ENCODE measurements at places on chromosomes 16 and 17. TPM values are rescaled to one million over a fixed set of nuclear protein-coding genes. Genes with fewer than 3 reads are reported as not detected.

DNA sequence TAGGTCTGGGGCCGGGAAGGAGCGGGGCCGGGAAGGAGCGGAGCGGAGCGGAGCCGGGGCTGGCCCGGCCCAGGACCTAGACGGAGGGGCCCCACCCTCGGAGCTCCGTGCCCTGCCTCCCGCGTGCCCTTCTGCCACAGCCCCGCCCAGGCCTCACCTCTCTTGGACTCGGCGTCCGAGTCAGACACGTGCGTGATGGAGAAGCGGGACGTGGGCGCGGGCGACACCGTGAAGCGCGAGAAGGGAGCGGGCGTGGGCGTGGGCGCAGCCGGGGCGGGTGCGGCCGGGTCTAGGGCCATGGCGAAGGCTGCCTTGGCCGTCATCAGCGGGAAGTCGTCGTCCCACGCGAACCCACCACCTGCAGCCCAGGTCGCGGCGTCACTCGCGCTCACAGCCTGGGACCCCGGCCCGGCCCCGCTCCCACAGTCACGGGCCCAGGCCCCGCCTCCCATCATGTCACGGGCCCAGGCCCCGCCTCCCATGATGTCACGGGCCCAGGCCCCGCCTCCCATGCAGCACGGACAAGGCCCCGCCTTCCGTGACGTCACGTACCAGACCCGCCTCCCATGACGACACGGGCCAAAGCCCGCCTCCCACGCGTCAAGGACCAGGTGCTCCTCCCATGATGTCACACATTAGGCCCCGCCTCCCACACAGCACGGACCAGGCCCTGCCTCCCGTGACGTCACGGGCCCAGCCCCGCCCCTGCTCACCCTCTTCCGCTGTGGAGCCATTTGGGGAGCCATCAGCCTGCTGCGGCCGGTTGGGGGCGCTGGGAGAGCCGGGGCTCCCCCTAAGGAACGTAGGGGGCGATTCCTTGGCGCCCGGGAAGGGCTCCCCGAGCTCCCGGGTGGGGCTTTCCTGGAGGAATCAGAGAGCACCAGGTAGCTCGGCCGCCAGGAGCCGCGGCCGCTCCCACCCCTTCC lies 45.8 kb upstream of the PVALEF start:
- peak; percentile 61 for DNase-seq

DNA sequence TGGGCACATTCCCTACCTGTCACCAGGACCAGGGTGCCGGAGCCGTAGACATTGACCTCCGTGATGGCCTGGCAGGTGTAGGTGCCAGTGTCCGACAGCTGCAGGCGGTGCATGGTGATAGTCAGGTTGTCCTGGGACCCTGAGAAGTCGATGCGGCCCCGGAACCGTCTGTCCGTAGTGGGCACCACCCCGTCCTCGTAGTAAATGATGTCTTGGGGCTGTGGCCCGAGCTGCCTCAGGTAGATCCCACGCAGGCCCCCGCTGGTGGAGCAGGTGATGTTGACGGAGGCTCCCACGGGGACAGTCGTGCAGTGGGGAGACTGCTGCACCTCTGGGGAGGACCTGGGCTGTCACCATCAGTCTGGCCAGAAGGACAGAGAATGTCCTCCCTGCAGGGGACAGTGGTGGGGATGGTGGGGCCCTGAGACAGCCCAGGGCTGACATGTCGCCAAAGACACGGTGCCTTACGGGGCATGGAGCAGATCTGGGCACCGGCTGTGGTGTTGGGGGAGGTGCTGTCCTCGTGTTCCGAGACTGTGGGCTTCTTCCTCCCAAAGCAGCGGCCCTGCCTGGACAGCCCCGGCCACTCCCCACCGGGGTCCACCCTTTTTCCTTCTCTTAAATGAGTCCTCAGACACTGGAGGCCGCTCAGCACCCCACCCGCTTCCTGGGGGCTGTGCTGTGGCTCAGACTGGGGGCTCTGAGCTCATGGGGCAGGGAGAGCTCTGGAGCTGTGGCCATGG lies 586 bp downstream of the CD7 start:
- DNase-seq: no peak

- DNase-seq: no peak
Measured at GRCh38 chr16:1674751-1675664, 3.1 kb upstream of the JPT2 start.

DNA sequence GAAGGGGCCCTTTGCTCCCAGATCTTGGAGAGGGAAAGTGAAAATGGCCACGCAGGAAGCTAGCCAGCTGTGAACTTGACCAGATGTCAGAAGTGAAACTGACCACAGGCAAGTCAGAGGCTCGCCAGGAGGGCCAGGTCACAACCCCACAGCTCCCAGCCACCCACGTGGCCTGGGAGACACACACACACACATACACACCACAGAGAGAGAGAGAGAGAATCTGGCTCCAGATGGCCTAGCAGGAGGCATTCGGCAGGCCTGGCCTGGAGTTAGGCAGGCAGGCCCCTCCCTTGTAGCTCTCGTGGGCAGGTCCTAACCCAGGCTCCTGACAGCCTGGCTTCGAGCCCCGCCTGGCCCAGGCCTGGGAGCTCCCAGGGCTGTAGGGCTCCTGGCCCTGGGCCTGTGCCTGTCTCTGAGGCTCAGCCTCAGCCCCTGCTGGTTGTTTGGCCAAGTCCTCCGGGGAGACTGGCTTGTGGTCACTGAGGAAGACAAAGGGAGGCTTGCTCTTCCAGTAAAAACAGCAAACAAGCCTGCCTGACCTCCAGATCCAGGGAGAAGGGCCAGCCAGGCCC lies 20.2 kb downstream of the NGFR start:
- no peak for DNase-seq

DNA sequence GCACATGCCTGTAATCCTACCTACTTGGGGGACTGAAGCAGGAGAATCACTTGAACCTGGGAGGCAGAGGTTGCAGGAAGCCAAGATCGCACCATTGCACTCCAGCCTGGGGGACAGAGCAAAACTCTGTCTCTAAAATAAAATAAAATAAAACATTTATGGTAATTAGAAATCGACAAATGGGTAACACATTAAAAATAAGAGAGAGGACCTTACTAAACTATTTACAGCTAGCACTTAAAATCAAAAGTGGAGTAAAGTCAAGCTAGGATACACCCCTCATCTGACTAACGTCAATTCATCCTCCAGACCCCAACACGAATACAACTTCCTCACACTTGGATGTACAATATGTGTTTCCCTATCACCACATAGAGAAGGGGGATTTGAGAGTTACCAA lies 27.8 kb upstream of the RHOT1 start:
- DNase-seq: no peak

DNA sequence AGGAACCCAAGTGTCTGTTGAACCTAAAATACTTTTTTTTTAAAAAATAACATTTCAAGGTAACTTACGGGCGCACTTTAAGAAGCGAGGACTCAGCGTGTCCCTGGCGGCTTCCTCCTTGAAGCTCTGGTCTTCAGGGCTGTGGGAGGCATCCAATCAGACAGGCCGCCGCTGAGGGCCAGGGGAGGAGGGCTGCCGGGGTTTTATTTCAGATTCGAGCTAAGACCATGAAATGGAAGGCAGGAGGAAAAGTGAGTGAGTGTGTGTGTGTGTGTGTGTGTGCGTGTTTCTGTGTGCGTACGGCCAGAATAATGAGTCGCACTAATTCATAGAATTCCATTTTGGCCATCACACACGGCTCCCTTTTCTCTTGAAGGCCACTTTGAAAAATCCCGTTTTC lies 41.1 kb downstream of the C16orf78 start:
- DNase-seq: no peak

DNA sequence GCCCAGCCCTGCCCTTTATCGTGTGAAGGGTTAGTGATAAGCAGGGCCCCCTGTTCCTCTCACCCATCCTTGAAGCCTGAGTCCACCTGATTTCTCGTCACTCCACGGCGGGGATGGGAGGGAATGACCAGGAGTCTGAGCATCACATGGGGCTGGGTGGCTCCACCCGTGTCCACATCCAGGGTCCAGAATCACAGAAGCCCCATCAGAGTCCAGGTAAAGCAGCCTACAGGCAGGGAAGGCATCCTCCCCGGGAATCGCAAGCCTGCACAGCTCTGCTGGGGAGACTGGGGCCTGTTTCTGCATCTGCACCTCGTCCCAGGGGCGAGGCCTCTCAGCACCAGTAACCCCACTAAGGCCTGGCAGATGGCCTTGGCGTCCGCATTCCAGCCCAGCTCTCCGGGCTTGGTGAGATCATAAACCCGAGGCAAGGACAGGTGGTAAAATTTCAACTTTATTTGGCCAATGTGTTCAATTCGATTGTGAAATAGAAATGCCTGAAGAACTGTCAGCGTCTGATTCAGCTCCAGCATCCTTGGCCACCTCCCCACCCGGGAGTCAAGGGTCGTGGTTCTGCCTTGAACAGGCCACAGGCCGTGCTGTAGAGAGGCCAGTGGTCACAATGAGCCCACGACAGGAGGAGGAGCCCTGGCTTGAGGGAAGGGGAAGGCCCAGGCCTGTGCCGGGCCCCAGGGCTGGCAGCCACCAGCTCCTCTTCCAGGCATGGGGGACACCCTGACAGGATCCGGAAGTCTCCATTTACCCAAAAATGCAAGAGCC lies 8.1 kb upstream of the PPP1R27 start:
- no peak for DNase-seq

DNA sequence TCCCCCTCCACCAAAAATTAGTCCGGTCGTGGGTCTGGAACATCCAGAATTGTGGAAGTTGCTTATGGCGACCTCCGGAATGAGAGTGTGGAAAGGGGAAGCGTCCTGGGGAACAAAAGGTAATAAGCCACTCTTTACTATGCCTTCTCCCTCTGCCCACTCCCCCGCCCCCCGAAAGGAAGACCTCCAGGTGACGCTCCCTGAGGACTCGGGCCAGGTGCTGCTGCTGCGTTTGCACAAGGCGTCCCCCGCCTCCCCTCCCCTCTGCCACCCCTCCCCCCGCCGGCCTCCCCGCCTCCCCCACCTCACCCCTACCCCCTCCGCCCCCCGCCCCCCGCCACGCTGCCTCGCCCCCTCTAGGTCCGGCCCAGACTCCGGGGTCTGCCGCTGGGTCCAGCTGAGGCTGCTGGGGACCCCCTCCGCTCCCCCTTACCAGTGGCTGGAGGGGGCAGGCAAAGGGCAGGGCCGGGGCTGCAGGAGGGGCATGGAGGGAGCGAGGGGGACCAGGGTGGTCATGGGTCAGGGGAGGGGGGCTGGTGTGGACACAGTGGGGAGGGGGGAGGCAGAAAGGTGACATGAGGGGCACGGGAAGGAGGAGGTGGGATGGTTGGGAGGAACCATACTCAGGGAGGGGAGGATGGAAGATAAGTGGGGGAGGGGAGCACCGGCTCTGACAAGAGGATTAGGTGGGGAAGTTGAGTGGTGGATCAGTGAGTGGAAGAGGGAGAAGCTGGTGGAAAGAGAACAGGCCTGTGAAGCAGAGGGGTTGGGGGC lies 23.6 kb downstream of the ALOX12B start:
- no peak for DNase-seq

- DNase-seq: no peak
Measured at GRCh38 chr17:5686074-5686635, 101.8 kb upstream of the NLRP1 start.

DNA sequence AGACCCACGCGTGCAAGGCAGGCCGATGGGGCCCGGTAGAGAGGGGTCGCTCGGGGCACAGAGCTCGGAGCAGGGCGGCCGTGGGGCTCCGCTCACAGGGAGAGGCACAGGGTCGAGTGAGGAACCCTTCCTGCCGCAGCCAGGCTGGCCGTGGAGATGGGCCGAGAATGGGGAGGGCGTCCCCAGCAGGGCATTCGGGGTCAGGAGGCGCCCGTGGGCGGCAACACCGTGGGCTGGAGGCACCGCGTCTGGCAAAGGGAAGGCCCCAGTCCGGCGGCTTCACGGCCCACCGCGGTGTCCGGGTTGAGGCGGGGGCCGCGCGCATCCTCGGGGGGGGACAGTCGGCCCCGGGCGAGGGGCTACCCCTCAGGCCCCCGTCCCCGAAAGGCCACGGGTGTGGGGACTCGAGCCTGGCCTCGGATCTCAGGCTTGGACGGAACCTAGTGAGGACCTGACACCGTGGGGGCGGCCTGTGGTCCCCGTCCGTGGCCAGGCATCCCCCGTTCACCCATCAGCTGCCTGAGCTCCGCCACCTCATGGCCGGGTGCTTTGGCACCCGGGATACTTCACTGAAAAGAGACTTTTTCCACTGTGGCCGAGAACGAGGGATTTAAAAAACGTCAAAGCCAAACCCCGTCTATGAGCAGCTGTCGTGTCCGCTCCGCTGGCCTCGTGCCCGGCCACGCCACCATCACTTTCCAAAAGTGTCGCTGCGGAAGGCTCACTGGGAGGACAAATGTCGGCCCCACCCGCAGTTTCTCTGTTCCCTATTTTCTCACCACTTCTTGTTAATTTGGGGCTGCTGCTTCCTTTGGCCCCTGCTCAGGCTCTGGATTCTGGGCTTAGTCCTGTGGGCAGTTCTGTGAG lies 73.6 kb downstream of the METRNL start:
- DNase-seq: no peak

The HSF5 gene
- polyA plus RNA-seq: 0.53 TPM

The C1QL1 gene
- polyA plus RNA-seq: 1.3 TPM

The C17orf78 gene
- 0.23 TPM for polyA plus RNA-seq

The SPDYE4 gene
- polyA plus RNA-seq: not detected

The TRAPPC1 gene
- polyA plus RNA-seq: 131 TPM

The TMC8 gene
- polyA plus RNA-seq: 1.7 TPM

The NPIPB13 gene
- 5.6 TPM for polyA plus RNA-seq

The CBLN1 gene
- 0.58 TPM for polyA plus RNA-seq

Measured in right renal cortex interstitium (tissue), 3 donors.